ENCODE measurements at places on chromosomes 2 and 18.

- no peak for DNase-seq
Measured at GRCh38 chr2:428591-428990, 140.7 kb upstream of the ALKAL2 start.

DNA sequence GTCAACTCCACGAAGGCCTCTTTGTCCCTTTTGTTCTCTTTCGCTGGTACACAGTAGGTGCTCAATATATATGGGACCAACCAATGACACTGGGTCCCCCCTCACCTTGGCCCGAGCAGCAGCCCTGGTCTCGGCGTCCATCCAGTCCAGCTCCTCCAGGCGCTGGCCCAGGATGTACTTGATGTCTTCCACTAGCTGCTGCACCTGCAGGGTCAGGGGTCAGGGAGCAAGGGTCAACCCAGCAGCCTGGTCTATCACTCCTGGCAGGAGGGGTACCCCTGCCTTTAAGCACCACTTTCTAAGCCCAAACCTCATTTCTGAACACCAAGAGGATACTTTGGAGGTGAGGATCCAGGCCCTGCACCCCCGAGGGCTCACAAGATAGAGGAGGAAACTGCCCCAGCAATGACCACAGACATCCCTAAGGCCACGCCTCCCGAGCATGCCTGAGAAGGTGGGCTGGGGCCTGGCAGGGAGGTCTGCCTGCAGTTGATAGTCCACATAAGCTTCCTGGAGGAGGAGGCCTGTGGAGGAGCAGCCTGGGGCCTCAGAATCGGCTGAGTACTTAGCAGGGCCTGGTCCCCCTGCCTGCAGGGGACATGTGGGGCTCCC, 4.2 kb downstream of the ECEL1 start:
- DNase-seq: no peak

DNA sequence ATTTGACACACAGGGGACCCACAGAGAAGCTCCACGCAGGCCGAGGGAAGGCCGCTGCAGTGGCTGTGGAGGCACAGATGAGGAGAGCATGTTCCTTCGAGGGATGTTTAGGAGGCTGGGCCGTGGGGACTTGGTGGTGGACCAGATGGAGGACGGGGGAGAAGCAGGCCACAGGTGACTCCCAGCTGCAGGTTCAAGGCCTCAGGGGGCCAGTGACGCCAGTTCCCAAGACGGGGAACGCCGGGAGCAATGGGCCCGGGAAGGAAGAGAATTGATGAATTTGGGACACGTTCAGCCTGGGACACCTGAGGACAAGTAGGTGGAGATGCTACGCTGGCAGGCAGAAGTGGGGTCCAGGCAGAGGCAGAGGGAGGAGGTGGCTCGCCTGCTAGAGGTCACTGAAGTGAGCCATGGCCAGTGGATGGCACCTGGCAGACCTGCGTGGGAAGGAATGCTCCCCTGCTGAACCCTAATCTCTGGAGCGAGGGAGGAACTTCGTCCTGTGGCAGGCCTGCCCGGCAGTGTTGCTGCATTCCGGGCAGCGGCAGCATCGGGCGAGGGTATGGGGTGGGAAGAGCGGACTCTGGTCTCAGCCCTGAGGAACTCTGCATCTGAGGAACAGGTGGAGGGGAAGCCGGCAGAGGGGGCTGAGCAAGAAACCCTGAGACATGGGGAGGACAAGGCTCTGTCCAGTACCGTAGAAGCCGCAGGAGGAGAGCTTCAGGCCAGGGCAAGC, 25.2 kb upstream of the HPCAL1 start:
- DNase-seq: no peak

DNA sequence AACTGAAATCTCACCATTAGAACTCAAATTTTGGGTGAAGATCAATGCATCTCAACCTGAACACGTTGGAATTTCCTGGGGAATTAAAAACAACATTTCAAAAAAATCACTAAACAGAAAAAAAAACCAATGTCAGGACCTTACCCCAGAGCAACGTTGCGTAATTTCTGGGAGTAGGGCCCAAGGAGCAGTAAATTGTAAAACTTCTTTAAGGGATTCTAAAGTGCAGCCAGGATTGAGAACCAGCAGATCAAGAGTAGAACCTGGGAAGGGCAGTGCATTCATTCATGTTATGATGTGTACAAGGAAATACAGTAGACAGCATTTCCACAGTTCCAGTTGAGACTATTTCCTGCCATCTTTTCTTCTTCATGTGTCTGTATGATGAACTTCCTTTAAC, 56.9 kb downstream of the RHBDD1 start:
- no peak for DNase-seq

GRCh38 chr2:23545811-23546210, 160.8 kb downstream of the KLHL29 start:
- no peak for DNase-seq

GRCh38 chr2:216222650-216223352, 113.7 kb downstream of the XRCC5 start:
- DNase-seq: no peak

GRCh38 chr2:223055140-223055539, 3.1 kb downstream of the KCNE4 start:
- no peak for DNase-seq

DNA sequence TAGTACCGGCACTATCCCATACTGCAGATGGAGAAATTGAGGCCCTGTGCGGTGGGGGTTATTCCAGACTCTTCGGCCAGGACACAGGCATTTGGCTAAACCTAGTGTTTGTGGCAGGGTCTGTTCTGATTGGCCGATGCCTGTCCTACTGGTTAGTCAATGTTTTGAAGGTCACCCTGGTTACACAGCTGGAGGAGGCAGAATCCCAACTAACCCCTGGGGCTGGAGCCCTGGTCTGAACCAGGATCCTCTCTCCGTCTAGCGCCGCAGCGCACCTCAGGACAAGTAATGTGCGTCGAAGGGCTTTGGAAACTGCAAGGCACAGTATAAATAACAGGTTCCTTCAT, 19.4 kb downstream of the TEX44 start:
- DNase-seq: no peak

DNA sequence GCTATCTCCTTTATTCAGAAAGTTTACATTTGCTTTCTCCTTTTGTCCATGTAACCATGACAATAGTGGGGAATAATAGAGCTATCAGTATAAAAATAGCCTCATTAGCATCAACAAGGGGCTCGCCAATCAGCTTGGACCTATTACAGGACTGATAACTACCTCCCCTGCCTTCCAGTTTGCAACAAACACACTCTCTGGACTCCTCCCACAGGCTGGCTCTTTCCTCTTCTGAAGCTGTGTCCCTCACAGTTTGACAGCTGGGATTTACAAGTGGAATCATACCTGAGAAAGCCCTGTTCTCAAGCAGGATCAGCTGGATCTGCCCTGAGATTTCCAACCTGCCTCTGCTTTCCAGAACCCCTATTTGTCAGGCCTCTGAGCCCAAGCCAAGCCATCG, 162.5 kb downstream of the GRB14 start:
- DNase-seq: no peak

GRCh38 chr2:128300151-128301020, 18.3 kb downstream of the HS6ST1 start:
- DNase-seq: no peak

- no peak for DNase-seq
Measured at GRCh38 chr2:67311536-67311935, 85.6 kb upstream of the ETAA1 start.

DNA sequence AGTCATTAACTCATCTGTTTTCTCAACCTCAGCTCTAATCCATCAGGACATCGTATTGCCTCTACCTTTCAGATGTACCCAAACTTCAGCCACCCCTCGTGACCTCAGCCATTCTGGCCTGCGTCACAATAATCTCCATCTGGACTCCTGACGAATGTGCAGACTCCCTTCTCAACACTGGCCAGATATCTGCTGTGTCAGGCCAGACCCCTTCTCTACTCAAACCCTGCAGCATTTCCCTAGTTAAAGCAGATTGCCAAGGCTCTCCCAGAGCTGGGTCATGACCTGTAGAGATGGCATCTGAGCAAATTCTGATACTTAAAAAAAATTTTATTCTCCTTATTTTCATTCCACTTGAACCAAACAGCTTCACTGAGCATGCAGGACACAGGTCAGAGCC, 69.5 kb upstream of the TMEM18 start:
- DNase-seq: no peak

- no peak for DNase-seq
Measured at GRCh38 chr18:75700561-75700960, 273.1 kb upstream of the SMIM21 start.

GRCh38 chr2:240796543-240797499, 23.2 kb downstream of the KIF1A start:
- DNase-seq: no peak

- DNase-seq: no peak
Measured at GRCh38 chr2:173339807-173340206, 14.9 kb upstream of the CDCA7 start.

- no peak for DNase-seq
Measured at GRCh38 chr2:109726379-109727270, 67.5 kb upstream of the RGPD5 start.

DNA sequence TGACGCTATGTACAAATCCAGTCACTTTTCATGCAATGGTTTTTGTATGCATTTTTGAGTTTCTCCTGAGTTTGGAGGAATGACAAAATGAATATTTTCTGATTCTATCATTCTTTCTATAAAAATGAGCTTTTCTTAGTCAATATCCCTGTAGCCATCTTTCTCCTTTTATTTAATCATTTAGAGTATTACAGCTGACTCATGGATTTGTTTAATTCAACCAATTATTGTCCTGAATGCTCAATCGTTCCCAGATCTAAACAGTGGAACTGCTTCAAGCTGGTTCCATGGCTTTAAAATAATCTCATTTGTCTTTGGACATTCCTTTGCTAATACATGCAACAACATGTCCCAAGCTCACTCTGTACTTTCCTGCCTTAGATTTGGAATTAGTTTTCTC, 368.8 kb downstream of the ADCYAP1 start:
- DNase-seq: no peak

DNA sequence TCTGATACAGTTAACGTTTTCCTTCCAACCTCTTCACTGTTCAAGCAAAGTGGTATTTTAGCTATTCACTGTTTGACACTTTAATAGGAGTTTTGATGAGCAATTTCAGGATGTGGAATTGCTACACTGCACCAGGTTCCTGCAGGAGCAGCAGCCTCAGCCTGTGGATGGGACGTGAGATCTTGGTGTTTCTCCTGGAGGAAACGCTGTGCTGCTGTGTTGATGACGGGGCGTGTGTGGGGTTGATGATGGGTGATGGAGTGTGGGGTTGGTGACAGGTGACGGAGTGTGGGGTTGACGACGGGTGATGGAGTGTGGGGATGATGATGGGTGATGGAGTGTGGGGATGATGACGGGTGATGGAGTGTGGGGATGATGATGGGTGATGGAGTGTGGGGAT, 98.9 kb downstream of the RTP5 start:
- DNase-seq: no peak

- DNase-seq: no peak
Measured at GRCh38 chr2:229133155-229133772, 137.8 kb downstream of the PID1 start.

DNA sequence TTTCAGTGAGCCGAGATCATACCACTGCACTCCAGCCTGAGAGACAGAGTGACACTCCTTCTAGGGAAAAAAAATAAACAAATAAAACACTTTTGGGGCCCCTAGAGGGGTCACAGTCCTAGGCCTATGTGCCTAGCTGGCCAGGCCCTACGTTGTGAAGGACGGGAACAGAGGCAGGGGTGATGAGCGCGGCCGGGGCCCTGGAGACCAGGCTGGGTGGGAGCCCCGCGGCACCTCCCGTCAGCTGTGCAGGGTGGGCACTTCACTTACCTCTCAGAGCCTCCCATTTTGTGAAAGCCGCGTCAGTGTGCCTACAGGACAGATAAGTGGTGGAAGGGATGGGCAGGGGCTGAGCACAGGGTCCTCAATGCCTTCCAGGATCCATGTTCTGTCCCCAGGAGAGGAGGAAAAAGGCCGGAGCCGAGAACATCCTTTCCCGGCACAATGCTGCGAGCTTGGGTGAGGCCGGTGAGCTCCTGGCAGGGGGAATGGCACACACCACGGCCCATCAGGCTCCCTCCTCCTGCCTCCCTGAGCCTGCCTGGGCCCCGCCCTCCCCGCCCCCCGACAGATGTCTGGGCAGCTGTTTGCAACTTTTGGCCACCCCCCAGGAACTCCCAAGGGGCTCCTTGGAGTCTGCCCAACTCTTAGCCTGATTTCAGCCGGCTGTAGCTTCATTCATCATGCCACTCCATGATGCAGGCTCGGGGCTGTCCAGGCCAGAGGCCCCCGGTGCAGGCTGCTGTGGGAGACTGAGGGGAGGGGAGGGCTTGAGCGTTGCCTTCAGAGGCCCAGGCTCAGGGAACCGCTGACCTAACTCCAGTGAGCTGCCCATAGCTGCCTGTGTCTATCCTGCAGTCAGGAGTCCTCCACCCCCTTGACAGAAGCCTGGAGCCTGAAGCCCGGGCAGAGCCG, 196.5 kb downstream of the TFCP2L1 start:
- no peak for DNase-seq

All from activated CD8-positive, alpha-beta memory T cell treated with anti-CD3 and anti-CD28 coated beads for 1 hour (primary cell).